ENCODE measurements at places on chromosomes 2 and 18. TPM values are rescaled to one million over a fixed set of nuclear protein-coding genes. Genes with fewer than 3 reads are reported as not detected.

- no peak for DNase-seq
These were observed 35.5 kb downstream of the GKN2 start for GRCh38 chr2:68917034-68917718.

DNA sequence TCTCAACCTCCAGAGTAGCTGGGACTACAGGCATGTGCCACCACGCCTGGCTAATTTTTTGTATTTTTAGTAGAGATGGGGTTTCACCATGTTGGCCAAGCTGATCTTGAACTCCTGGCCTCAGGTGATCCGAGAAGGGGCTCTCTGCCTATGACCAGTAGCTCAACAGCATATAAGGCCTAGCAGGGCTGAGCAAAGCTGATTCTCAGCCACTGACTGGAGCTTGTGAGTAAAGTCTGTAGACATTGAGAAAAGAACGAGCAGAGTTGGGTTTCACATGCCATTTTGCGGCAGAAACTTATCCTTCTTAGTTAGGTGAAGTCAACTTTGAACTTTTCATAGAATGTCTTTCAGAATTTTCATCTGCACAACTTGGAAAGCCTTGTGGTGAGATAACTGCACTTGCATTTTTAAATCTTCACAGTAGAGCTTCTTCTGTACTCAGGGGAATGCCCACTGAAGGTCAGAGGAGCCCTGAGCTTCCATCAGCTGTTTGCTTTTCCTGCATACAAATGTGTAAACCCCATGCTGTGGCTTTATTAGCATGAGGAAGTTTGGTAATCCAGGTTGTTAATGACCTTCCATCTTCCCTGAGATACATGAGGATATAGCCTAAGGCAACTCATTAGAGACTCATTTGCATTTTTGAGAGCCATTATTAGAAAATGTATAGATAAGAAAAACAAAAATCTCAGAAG, 602.4 kb downstream of the METTL4 start:
- DNase-seq: no peak

GRCh38 chr2:159145745-159146354, 140.7 kb downstream of the WDSUB1 start:
- no peak for DNase-seq

GRCh38 chr2:28828382-28828781, 17.7 kb downstream of the SPDYA start:
- no peak for DNase-seq

- DNase-seq: no peak
These were observed 68.1 kb downstream of the ITGB1BP1 start for GRCh38 chr2:9355270-9355669.

CLK1 gene
- total RNA-seq: 107 TPM

GRCh38 chr18:9991011-9992000, 77.5 kb downstream of the VAPA start:
- DNase-seq: no peak

DNA sequence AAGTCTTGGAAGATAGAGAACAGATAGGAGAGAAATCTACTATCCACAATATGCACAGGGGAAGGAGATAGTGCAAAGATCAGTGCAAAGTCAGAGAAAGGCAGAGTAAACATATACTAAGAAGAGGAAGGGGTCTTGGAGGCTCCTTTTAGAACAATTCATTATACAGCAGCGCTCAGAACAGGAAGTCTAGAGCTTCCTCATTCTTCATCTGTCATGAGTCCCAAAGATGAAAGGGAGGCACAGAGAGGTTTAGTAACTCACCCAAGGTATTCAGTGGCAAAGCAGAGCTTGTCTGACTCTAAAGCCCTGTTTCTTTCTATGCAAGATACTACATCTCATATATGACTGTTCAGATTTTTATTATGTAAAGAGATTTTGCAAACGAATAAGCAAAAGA, 1.4 kb downstream of the SP110 start:
- DNase-seq: no peak

DNA sequence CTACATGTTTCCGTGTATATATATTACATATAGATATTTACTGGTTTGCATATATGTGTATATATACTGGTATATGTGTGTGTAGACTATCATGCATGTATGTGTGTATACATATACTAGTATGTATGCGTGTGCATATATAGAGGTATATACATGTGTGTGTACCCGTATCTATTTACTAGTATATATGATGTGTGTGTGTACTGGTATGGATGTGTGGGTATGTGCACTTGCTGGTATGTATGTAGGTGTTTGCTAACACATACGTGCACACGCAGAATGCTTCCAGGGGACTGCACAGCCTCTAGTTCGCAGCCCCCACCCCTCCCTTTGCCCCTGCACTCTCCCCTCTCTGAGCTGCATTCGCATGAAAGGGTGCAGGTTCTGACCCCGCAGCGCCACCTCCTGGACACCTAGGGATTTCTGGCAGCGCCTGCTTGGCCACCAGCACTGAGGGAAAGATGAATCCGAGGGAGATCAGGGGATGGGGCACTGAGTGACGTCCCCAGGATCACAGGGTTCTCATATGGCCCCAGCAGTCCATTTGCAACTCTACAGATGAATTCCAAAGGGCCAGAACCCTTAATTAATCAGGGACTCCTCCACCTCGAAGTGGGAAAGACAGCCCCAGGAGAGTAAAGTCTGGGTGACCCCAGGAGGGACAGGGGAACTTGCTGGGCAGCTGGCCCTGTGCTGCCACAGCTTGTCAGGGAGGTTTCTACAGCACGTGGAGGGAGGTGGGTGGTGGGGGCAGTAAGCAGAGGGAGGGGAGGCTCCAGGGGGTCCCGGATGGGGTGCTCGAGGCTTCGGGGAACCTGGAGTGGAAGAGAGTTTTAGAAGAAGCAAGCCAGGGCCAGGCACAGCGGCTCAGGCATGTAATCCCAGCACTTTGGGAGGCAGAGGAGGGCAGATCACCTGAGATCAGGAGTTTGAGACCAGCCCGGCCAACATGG, 66.8 kb upstream of the ASAP2 start:
- DNase-seq: peak; percentile 84

DNA sequence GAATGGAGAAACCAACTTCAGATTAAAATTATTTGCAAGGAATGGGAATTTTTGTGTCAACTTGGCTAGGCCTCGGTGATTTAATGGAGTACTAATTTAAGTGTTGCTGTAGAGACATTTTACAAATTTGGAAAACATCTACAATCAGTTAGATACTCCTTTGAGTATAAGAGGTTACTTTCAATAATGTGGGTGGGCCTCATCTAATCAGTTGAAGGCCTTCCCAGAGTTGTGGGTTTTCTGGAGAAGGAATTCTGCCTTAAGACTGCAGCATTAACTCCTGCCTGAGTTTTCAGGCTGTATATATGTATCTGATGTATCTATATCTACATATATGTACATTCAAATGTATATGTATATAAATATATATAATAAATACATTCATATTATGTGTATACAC, 47.6 kb upstream of the ABCA12 start:
- no peak for DNase-seq
